ENCODE measurements at places on chromosomes 13 and 19.

DNA sequence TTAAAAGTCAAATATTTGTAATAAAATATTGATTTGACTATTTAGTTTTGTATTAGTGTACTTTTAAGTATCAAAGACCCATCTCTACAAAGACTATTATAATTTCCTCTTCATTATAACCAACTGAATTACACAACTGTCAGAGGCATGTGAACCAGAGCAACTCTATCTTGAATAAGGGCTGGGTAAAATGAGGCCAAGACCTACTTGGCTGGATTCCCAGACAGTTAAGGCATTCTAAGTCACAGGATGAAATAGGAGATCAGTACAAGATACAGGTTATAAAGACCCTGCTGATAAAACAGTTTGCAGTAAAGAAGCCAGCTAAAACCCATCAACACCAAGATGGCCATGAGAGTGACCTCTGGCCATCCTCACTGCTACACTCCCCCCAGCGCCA is 36.2 kb upstream of the ATP12A start:
- DNase-seq: no peak

DNA sequence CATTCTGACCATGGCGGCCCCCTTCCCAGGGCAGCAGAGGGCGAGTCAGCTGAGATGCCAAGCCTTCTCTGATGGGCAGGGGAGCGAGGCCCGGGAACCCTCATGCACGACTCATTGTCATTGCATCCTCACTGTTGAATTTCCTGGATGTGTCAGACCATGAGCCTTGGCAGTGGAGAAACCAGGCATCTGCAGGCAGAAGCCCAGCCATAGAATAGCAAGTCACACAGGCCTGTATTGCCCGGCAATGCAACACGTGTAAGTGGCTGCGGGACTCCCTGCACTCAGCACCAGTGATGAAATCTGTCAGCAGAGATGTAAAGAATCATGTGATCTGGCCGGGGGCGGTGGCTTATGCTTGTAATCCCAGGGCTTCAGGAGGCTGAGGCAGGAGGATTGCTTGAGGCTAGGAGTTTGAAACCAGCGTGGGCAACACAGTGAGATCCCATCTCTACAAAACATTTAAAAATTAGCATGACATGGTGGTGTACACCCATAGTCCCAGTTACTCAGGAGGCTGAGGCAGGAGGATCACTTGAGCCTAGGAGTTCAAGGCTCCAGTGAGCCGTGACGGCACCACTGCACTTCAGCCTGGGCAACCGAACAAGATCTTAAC is 199.7 kb downstream of the KATNAL1 start:
- no peak for DNase-seq

GRCh38 chr13:111853721-111854120 is 213.2 kb upstream of the SOX1 start:
- no peak for DNase-seq

DNA sequence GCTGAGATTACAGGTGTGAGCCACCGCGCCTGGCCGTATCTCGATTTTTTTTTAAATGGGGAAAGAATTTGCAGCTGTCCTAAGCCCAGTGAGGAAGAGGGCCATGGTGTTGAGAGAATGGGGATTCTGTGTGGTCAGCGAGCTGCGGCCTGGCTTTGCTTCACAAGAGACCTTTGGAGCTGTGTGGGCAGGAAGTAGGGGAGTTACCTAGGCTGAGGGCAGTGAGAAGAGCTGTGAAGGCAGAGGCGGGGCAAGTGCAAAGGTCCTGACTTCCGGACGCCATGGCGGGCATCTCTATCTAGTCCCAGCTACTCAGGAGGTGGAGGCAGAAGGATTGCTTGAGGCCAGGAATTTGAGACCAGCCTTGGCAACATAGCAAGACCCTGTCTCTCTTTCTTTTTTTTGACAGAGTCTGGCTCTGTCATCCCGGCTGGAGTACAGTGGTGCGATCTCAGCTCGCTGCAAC is 4.9 kb downstream of the AP2A1 start:
- DNase-seq: no peak

DNA sequence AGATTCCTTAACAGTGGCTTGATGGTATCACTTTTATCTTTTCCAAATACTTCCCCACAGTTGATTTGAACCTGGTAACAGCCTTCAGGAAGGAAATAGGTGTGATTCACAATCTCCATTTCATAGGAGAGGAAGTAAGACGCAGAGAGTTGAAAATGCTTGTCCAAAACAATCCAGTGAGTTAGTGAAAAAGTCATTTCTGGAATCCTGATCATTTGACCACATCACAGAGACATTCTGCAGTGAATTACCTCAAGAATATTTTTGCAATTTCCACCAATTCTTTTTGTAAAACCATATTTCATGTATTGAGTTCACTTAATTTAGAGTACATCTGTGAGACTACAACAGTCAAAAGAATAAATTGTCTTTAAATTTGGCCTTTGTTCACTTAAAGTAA is 292.8 kb downstream of the DCLK1 start:
- peak; percentile 37 for DNase-seq

- DNase-seq: peak; percentile 85
Observed at GRCh38 chr19:52942386-52943133, 19.3 kb upstream of the ZNF888 start.

DNA sequence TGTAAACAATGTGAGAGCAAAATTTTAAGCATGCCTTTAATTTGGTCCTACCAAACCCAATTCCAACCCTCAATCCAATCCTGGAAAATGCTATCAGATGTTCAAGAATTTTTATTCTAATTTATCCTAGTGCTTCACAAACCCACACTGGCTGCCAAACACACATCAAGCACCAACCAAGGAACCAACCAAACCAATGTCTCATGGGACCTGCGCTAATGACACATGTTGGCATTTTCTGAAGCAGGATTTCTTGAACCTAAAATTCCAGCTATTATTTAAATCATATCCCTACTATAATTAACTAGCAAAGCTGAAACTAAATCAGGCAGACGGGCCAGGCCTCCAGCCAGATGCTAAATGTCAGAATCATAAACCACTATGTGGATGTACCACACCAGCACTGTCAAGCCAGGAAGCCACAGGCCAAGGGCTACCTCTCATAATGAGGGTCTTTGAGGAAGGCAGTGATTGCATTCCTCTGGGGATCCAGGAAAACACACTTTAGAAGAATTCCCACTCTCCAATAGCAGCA is 5.8 kb downstream of the LATS2 start:
- DNase-seq: no peak

DNA sequence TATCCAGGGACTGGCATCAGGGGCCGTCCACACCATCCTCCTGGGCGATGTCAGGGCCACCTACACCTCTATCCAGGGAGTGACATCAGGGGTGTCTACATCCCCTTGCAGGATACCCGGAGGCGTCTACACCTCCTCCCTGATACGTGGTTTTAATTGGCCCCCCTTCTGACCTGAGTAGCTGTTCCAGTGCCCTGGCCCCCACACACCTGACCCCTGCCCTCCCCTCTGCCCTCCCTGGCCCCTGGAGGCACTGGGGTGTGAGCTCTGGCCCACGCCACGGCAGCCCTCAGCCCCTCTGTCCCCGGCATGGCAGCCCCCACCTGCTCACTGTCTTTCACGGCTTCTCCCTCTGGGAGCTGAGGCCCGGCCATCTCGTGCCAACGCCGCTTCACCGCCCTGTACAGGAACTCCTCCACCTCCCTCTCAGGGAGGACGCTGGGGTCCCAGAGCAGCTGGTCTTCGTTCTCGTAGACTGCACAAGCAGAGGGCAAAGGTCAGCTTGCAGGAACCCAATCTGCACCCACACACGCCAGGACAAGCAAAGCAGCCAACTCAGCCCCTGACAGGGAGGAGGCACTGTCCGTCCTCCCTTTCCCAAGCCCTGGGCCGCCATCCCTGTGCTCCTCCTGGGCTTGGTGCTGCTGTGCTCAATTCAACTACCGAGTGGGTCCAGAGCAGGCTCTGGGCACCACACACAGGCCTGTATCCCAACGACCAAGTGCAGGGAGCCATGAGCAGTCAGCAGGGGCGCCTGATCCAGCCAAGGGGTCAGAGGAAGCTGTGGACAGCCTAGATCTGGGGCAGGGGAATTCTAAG is 22.2 kb upstream of the PLPP2 start:
- no peak for DNase-seq

DNA sequence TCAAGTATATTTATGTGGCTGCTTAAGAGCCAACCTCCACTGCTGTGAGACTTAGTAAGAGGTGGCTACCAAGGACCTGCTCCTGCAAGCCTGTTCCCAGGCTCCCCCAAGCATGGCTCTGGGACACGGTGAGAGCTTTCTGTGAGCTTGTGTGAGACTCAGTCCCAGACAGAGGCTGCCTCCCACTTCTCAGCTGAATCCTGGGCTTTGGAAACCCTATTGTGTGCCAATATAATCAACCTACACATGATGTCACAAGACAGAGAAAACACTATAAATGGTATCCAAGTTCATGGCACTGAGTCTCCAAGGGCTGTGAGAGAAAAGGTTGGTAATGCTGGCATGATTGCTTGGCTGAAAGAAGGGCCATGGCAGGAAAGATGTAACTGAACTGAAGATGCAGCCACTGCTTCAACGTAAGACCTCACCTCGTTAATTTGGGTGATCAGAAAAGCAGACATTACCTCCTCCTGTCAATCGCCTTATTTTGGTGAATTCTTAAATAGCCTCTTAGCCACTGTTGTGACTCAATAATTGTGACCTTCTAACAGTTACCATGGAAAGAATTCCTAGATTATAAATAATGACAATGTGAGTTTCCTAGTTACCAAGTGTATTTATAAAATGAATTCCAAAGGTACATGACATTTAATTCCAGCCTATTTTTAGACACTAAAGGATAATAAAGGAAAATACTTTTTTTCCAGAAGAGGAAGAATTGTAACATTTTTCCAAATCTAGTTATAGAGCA is 332.0 kb downstream of the IRS2 start:
- no peak for DNase-seq

GRCh38 chr13:67389171-67389570 is 159.0 kb upstream of the PCDH9 start:
- DNase-seq: no peak

- DNase-seq: peak; percentile 86
Observed at GRCh38 chr19:56838909-56839651, 1.4 kb downstream of the PEG3 start.

DNA sequence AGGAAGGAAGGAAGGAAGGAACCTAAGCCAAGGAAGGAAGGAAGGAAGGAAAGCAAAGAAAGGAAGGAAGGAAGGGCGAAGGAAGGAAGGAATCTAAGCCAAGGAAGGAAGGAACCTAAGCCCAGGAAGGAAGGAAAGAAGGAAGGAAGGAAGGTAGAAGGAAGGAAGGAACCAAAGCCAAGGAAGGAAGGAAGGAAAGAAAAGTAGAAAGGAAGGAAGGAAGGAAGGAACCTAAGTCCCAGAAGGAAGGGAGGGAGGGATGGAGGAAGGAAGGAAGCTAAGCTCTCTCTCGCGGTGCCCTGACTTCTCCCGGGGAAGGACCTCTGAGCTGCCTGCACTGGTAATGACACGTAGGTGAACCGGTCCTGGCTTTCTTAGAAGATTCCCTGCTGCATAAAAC is 1.3 kb upstream of the RUBCNL start:
- no peak for DNase-seq

GRCh38 chr19:16259385-16260159 is 61.9 kb downstream of the AP1M1 start:
- DNase-seq: no peak

DNA sequence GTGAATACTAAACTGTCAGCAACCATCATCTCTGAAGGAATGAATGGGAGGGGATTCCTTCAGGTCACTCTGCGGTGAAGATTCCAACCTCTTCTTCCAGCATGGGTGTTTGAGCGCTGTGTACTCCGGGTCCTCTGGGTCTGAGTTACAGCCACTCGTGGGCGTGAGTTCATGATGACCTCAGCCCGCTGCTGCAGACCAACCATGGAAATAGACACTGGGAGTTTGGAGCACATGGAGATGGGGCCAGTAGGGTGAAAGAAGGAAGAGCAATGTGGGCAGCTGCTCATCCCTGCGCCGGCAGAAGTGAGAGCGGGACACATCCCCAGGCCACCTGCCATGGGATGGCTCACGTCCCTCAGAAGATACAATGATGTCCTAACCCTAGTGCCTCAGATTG is 16.8 kb upstream of the RAB20 start:
- DNase-seq: no peak

DNA sequence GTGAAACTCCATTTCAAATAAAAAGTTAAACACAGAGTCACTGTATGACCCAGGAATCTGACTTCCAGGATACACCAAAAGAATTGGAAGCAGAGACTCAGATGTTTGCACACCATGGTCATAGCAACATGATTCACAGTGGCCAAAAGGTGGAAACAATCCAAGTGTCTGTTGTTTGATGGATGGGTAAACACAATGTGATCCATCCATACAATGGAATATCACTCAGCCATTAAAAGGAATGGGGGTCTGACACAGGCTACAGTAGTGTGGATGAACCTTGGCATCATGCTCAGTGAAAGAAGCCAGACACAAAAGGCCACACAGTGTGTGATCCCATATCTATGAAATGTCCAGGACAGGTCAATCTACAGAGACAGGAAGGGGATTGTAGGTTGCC is 174.3 kb downstream of the PTPRS start:
- peak; percentile 22 for DNase-seq

- peak; percentile 50 for DNase-seq
Observed at GRCh38 chr13:59458908-59459579, 704.7 kb downstream of the DIAPH3 start.

DNA sequence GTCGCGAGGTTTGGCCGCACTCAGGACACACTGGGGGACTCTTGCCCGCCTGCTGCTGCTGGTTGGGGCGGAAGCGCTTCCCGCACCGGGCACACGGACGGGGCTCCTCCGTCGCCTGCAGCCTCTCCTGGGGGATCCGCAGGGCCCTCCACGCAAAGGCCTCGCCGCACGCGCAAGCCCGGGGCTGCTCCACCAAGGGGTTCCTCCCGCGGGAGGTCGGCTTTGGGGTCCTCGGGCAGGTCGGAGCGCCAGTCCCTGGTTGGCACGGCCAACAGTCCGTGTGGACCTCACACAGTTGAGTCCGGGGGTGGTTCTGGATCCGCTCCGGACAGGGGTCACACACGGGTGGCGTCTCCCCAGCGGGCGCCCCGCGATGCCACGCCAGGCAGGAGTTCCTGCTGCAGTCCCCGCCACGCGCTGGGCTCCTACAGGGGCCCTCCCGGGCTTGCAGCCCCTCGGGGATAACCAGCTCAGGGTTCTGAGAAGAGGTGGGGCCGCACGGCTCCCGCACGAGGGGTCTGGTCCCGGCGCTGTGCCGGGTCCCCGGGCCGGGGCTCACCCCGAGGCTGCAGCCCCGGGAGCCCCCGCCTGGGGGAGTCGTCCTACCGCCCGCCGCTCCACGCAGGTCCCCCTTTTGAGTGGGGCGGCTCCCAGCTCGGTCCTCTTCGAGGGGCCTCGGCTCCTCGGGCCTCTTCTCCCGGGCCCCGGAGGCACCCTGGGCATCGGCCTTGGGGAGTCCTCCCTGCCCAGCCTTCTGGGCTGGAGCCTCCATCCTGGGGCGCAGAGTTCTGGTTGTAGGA is 6.2 kb upstream of the ZNF497 start:
- DNase-seq: no peak

GRCh38 chr19:43527860-43528622 is 1.0 kb upstream of the ETHE1 start:
- DNase-seq: no peak

GRCh38 chr13:44336934-44337333 is 36.7 kb upstream of the SERP2 start:
- DNase-seq: no peak

DNA sequence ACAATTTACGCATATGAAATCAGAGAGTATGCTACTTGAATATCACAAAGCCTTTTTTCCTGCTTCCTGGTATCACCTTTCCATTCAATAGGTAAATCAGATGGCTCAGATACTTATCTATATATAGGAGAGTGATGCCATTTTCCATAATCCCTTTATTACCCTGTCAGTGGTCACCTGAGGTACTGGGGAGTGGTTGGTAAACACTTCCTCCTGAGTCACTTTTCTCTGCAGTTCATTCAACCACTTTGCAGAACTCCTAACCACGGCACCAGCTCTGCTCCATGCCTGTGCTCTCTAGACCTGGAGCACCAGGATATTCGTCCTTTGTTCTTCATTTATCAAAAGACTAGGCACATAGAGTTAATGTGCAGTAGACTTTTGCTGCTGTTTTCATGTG is 748.5 kb upstream of the KLHL1 start:
- DNase-seq: no peak

Data from urothelium cell line (cell line).